ENCODE measurements at places on chromosomes 7 and 10.

DNA sequence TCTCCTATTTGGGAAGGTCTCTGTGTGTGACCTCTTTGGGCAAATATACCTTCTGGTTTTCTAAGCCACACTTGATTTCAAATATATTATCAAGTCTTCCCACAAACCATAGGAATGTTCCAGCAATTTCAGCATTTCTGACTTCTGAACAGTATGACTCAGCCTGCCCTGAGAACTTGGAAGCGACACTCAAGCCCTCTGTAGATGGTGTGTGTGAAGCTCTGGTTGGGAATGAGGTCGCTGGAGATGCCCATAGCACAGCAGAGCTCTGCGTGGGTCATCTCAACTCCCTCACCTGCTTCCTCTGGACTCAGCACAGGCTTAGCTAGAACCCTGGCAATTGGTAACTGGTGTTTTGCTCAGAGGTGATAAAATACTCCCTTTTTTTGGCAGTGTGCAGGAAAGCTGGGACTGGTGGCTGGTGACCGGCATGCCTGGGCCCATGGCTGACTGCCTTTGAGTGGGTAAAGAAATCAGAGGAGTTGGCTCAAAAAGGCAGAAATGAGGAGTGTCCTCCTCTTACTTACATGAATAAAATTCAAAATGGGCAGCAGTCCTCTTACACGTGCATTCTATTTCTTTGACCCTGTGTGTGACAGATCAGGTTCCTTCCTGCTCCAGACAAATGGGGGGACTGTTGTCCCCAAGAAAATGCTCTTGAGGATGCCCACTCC lies 87.5 kb upstream of the NRP1 start:
- DNase-seq = no peak

GRCh38 chr10:86075512-86075911 lies 291.1 kb downstream of the GRID1 start:
- DNase-seq = no peak

GRCh38 chr10:132678436-132679216 lies 107.3 kb downstream of the NKX6-2 start:
- no peak for DNase-seq

- no peak for DNase-seq
These were observed 455.7 kb upstream of the GALNT17 start for GRCh38 chr7:70676243-70676642.

GRCh38 chr7:135389971-135390370 lies 119.9 kb downstream of the CNOT4 start:
- no peak for DNase-seq

DNA sequence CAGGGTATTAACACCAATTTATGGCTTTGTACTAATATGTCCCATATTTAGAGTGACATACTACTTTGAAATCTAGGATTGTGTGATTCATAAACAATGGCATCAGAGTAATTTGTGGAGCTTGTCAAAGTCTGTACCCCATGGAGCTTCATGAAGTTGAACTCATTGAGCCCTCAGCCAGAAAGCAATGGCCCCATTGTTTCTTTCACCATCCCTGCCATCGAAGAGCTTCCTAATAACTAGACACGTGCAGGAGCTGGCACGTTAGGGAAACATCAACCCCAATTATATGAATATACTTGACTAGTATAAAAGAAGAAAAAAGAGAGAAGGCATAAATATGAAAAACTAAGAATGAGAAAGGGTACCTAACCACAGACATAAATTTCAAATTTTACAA lies 206.6 kb downstream of the CXCL12 start:
- DNase-seq = no peak

DNA sequence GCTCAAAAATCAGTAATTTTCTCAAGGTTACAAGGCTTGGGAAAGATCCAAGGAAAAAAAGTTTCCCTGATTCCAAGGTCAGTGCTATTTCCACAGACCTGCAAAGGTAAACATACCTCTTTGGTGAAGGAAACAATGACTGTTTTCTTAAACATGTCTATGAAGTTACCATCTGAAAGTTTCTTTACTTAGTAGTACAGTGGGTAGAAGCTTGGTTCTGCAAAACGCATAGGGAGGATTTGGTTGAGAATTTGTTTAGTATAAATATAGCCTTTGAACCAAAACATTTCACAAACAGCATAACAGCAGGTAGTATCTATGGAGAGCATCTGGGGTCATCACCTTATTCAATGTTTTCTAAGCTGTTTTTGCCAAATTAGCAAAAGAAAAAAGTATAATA lies 169.6 kb downstream of the CCSER2 start:
- no peak for DNase-seq

DNA sequence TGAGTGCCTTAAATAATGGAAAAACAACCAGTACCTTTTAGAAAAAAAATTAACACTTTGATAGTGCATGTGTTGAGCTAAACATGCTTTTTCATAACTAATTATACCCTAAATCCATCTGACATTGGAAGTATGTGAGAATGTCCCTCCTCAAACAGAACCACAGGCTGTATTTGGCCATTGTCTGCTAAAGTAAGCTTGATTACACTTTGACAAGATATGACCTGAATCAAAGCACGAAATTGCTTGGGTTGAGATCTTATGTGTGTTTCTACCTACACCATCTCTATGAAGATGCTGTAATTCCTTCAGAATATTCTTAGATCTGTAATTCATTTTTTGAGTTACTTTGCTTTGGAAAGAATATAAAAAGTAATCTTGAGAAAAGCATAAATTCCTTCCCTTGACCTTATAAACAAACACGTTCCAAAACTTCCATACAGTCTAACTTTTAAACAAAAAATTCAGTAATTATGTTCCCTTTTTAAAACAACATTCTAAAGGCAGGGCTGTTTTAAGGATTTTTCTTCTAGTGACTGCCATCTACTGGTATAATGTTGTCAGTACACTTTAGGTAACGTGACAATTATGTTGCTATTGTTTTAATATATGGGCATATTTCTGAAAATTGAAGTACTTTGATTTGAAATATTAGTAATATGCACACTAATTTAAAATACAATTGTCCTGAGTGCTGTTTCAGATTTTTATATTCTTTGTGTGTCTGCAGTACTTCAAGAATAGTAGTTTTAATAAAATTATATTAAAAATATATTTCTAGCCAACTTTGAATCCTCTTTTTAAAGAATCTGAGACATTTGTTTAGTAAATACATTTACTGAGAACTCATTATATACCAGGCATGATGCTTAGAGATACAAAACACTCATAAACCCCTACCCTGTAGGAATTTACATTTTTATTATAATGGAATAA lies 20.9 kb downstream of the CD36 start:
- DNase-seq = no peak

- DNase-seq = no peak
These were observed 68.7 kb upstream of the PPP1R9A start for GRCh38 chr7:94838717-94839116.

Data from DMS79 (cell line).